ENCODE measurements at places on chromosomes 11 and 22.

DNA sequence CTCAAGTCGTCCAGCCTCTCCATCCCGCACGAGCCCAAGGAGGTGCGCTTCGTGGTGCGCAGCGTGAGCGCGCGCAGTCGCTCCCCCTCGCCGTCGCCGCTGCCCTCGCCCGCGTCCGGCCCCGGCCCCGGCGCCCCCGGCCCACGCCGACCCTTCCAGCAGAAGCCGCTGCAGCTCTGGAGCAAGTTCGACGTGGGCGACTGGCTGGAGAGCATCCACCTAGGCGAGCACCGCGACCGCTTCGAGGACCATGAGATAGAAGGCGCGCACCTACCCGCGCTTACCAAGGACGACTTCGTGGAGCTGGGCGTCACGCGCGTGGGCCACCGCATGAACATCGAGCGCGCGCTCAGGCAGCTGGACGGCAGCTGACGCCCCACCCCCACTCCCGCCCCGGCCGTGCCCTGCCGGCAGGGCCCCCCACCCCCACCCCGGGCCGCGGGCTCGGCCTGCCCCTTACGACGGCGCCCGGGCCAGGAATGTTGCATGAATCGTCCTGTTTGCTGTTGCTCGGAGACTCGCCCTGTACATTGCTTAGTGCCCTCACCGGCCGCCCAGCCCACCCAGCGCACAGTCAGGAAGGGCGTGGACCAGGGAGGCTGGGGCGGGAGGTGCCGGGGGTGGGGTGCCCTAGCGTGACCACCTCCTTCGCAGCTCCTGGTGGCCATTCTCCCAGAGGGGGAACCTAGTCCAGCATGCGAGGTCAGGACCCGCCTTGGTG lies 6.9 kb upstream of the ACR start:
- DNase-seq = no peak

DNA sequence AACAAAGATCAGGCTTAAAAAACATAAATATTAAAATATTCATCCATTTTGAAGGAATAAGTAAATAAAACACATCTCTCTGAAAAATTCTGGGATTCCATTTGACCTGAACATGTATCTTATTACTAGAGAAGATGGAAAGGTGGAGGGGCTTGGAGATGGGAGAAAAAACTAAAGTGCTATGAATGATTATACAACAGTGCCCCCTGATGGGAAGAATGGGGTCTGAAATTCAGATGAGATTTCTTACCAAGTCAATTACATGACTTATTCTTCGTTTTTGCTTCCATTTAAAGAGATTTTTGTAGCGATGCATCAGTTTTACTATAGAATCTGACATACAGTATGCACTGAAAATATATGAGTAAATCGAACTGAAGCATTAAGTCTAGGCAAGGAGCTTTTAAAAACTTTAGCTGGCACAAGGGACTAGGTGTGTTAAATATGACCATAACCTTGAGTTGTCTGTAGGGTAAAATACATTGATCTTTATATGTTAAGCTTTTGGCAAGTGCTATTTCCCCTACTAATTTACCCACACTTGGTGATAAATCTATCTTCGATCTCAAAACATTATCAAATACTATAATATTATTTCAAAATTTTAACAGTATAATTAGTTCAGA lies 718.8 kb downstream of the CNTN5 start:
- no peak for DNase-seq

DNA sequence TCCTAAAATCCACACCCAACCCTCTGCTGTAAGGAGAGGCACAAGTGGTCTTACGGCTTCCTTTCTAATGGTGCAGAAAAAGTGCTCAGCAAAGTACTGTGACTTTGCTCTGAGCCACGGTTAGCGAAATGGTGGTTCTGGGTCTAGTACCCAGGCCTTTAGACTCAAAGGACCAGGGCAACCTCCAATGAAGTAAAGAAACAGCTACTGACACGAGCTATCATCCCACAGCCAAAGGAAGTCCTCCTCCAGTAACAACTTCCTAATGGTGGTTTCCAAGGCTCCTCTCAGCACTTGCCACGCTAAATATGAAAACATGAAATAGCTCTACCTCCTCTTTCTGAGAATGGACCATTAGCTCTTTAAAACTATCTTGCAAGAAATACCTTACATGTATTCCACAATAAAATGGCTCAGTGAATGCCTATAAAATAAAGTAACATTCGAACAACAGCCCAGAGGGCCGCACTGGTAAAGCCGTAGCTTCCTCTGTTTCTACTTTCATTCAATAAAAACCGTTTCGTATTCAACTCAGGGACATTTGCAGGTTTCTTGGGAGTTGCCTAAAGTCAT lies 122.4 kb downstream of the ETS1 start:
- DNase-seq = no peak

DNA sequence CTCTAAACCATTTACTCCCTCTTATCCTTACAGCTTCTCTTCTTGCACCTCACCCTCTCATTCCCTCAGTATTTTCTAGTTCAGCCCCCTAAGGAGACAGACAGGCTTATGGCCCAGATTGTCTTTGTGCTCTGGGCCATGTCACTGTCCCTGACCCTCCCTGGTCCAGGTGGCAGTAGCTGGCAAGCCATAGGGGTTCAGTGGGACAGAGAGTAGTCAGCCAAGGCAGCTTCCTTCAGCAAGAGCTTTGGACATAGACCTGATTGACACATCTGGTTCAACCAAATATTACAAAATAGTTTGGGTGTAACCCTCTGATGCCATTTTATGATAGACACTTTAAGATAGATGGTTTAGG lies 53.9 kb downstream of the NCAM1 start:
- DNase-seq = no peak

- DNase-seq = no peak
Measured at GRCh38 chr11:14642873-14643696, 519 bp upstream of the PDE3B start.

DNA sequence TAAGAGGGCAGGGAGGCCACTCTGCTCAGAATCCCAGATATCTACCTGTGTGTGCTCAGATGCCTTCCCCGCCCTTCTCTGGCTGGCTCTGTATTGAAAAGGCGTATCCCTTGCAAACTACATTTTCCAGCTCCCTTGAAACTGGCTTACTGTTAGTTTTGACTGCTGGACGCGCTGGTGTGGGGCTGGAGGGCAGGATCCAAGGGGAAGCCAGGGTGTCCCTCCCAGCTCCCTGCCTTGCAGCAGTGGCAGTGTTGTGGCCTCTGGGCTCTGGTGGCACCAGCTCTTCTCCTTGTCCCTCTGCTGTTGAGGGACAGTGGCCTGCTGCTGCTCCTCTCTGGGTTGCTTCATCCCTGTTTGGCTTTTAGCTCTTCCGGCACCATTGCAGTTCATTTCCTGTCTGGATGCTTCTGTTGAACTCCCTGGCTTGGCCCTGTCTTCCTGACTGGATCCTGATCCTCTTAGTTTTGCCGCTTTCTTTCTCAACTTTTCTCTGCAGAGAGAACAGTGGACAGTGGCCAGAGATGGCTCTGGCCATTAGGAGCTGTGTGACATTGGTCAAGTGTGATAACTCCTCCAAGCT lies 107.1 kb upstream of the PARVA start:
- DNase-seq = no peak

DNA sequence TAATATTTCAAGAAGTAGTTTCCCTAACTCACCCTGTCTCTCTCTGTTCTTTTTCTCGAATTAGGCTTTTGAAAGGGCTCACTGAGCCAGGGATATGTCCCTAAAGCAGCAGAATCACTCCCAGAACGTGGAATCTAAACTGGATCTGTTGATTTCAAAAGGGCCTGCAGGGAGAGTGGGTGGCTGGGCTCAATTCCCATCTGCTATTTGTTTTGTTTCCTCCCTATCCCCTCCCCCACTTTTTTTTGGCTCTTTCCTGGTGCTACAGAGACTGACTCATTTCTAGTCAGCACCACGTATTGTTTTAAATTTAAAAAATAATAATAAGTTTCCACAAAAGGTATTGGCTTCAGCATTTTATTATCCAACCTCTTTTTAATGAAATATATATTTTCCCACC lies 961.5 kb downstream of the FAM181B start:
- DNase-seq = no peak

- DNase-seq = no peak
Measured at GRCh38 chr11:18502352-18502751, 24.4 kb downstream of the TSG101 start.

GRCh38 chr11:36390963-36391471 lies 94.9 kb downstream of the PRR5L start:
- no peak for DNase-seq
